RWPE2 (cell line): ENCODE measurements at places on chromosomes 4 and X.

DNA sequence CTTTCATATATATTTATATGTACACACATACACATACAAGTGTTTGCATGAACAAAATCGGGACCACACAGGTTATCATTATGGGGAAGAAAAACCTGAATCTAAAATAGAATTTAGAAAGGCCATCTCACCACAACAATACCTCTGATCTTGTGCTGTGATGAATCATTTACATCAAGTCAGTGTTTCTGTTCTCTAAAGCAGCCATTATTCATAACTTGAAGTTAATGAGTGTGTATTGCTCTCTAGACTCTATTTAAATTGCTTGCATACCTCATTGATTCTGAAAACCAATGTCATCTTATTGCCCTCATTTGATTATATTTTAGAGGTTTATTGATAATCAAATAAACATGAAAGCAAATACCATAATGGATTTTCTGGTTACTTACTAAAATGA lies 71.6 kb downstream of the FAM114A1 start:
- DNase-seq: no peak
- no peaks in the 10 kb centered on the region for H3K4me1 ChIP-seq
- no peak overlapping the region for H3K4me3 ChIP-seq
- no peaks in the 10 kb centered on the region for H3K27me3 ChIP-seq
- H3K27ac ChIP-seq: no peak overlapping the region

DNA sequence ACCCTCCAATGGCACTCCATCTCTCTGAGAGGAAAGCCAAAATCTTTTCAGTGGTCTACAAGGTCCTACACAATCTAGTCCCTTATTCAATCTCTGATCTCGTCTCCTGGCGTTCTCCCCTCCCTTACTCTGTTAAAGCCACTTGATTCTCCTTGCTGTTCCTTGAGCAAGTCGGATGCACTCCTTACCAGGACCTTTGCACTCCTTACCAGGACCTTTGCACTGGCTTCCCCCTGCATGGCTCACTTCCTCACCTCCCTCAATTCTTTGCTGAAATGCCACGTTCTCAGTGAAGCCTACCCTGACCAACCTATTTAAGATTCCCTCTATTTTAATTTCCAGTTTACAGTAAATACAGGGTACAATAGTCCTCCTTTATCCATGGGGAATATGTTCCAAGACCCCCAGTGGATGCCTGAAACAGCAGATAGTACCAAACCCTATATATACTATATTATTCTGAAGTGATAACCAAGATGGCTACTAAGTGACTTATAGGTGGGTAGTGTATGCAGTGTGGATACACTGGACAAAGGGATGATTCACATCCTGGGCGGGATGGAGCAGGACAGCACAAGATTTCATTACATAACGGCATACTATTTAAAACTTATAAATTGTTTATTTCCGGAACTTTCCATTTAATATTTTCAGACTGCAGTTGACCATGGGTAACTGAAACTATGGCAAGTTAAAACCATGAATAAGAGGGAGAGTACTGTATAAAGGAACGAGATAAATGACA lies 6.5 kb upstream of the DLG3 start:
- H3K27me3 ChIP-seq: no peaks in the 10 kb centered on the region
- H3K4me3 ChIP-seq: no peak overlapping the region
- peak overlapping the region; percentile 40 for H3K27ac ChIP-seq
- peaks cover 9% of the 10 kb centered on the region for H3K4me1 ChIP-seq
- no peaks in the 10 kb centered on the region for H3K36me3 ChIP-seq
- no peak for DNase-seq

DNA sequence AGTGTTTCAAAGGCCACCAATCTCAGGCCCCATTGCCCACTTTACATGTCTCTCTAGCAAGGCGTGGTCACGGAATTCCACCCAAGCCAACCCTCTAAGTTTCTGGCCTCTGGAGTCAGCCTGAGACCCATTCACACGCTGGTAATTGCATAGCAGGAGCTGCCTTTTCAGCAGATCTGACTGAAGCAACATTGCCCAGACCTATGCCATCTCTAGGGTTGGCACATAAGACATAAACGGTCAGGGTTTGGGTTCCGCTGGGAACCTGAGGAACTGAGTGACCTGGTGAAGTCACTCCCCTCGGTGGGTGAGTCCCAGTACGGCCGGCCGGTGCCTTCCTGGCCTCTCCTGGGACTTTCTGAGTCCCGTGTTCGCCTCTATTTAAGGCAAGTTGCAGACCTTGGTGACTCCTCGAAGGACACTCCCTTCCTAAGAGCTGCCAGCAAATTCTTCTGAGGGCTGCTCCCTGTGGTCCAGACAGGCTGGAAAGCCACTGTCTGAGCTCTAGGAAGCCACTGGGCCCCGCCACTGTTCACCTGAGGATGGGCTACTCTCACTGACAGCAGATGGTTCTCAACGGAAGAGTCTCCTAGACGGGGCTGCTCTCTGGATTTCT lies 15.9 kb downstream of the CTAG1A start:
- H3K27me3 ChIP-seq: no peaks in the 10 kb centered on the region
- DNase-seq: no peak
- peak overlapping the region; percentile 88 for H3K27ac ChIP-seq
- H3K36me3 ChIP-seq: no peaks in the 10 kb centered on the region
- H3K4me3 ChIP-seq: no peak overlapping the region

DNA sequence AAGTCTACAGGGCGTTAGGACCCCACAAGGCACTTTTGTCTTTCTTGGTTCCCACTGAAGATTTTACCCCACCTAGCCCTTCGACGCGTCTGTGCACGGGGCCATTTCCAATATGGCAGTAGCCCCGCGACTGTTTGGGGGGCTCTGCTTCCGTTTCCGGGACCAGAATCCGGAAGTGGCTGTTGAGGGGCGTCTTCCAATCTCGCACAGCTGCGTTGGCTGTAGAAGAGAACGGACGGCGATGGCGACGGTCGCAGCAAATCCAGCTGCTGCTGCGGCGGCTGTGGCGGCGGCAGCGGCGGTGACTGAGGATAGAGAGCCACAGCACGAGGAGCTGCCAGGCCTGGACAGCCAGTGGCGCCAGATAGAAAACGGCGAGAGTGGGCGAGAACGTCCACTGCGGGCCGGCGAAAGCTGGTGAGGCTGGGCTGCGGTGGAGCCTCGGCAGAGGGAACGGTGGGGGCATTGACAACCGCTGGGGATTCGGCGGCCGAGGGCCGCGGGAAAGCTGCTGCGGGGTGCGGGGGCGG lies at the start of gene USP11:
Gene USP11, plus strand, starts transcription at position 207 of the 530 bp plus-strand sequence. Its CDS starts 35 bp downstream, at position 242.
- no peaks in the 10 kb centered on the region for H3K27me3 ChIP-seq
- H3K27ac ChIP-seq: peak within 1 kb of the TSS; percentile 77
- DNase-seq: no peak

- no peak overlapping the region for H3K27ac ChIP-seq
- no peak for DNase-seq
- H3K27me3 ChIP-seq: no peaks in the 10 kb centered on the region
- peaks cover 8% of the 10 kb centered on the region for H3K36me3 ChIP-seq
Observed at GRCh38 chrX:47171996-47172395, 21.6 kb upstream of the UBA1 start.

- H3K4me1 ChIP-seq: no peaks in the 10 kb centered on the region
- no peaks in the 10 kb centered on the region for H3K36me3 ChIP-seq
- no peaks in the 10 kb centered on the region for H3K27me3 ChIP-seq
Observed at GRCh38 chrX:131045726-131046125, 12.4 kb upstream of the ARHGAP36 start.

GRCh38 chr4:6753891-6754290 lies 28.6 kb upstream of the KIAA0232 start:
- H3K4me1 ChIP-seq: peaks cover 10% of the 10 kb centered on the region
- H3K4me3 ChIP-seq: no peak overlapping the region
- no peaks in the 10 kb centered on the region for H3K27me3 ChIP-seq
- no peak overlapping the region for H3K27ac ChIP-seq
- no peaks in the 10 kb centered on the region for H3K36me3 ChIP-seq

DNA sequence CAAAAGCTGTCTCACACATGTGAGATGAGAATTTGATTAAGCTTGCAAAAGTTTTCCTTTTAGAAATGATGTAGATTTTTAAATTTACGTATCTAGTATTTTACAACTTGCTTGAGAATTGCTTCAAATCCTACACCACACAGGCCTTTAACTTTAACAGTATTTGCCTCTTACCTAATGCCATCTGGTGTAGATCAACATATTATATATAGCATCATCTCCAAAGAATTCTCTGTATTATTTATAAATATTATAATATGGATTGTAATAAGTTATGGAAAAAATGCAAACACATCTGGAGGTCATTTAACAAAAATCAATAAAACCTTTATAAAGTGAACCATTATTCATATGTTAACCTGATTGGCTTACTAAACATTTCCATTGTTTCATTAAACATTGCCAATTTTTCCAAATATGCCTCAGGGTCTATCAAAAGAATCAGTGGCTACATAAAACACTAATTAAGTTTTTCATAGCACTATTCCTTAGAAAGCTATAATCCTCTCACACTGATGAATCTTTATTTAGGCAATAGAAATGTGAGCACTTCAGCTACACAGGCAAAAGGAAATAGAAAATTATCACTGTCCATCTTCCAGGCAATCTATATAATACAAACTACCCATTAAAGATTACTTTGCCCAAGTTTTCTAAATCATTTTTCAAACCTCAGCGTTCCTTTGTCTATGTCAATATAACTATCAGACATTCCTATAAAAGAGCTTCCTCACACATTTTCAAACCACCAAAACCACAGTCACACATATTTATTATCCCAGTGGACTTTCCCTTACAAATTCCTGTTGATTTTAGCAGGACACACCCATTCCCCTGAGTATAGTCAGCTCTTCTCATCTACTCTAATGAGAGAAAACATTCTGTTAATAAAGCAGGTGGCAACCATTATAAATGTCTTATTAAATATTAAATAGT lies 83.5 kb upstream of the INTU start:
- no peaks in the 10 kb centered on the region for H3K27me3 ChIP-seq
- no peaks in the 10 kb centered on the region for H3K36me3 ChIP-seq
- no peaks in the 10 kb centered on the region for H3K4me1 ChIP-seq
- H3K27ac ChIP-seq: no peak overlapping the region
- H3K4me3 ChIP-seq: no peak overlapping the region

- no peaks in the 10 kb centered on the region for H3K27me3 ChIP-seq
- no peaks in the 10 kb centered on the region for H3K4me1 ChIP-seq
- H3K36me3 ChIP-seq: no peaks in the 10 kb centered on the region
Observed at GRCh38 chr4:90857081-90857820, 730.1 kb downstream of the CCSER1 start.
